ENCODE measurements at places on chromosomes 16 and 17.
A peak's percentile ranks its signal among the peaks of the same experiment; 100 is the strongest.

DNA sequence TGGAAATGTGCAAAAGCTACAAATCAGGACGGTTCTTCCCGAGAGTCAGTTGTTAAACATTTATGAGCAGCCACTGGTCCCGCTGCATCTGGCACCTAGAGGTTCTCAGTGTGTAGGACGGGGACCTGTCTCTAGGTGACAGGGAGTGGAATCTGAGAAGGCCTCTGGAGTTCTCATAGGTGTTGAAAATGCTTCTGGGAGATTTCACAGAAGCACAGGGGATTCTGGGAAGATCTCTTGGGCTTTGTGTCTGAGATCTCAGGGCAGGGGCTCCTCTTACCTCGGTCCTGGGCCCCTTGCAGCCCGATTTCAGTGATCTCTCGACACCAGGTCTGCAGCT, 8.9 kb downstream of the ALOX15 start:
- DNase-seq, result no peak

DNA sequence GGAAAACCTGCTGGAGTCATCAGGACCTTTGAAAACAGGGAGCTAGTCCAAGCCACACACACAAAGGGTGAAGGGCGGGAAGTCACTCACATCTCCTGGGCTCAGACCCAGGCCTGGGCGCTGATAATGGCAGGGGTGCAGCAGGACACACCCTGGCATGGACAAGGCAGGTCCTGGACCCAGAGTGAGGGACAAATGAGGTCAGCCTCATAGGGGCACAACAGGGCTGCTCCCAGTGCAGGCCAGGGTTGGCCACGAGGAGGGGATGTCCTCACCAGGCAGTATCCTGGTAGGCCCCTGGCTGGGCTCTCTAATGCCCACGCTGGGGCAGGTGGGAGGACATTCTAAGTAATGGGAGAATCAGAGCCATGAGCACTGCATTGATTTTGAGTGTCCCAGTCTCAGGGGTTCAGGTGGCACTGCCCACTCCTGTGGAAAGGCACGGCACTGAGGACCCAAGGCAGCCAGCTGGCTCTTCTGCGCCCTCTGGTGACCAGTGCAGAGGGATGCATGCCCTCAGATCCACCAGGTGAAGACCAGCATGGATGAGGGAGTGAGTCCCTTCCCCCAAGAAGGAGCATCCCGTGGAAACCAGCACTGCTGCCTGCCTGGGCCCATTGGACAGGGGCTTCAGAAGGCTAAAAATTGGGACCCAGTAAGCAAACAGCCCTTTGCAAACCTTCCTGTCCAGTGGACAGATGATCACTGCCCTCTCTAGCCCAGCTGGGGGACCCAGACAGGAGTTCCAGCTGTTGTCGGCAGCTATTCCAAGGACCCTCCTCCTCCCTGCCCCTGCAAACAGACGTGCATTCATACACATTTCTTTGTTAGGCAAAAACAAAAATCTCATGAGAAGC, 23.4 kb upstream of the SREBF1 start:
- peak; percentile 62 for DNase-seq

DNA sequence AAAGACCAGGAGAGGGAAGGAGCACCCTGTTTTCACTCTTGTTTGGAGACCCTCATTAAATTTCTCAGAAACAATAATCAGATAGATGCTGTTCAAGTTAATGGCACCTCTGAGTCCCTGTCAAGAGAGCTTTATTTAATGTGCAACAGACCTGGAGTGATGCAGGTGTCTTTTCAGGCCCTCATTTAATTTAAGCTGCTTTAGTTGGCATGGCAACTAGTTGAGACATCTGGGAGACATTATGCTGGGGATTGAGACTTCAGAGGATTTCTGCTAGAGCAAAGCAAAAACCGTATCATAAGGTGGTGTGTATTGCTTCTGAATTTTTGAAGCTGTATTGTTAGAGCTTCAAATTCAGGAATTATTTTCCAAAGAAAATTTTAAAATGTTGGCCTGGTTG, 108.5 kb downstream of the NLK start:
- no peak for DNase-seq

DNA sequence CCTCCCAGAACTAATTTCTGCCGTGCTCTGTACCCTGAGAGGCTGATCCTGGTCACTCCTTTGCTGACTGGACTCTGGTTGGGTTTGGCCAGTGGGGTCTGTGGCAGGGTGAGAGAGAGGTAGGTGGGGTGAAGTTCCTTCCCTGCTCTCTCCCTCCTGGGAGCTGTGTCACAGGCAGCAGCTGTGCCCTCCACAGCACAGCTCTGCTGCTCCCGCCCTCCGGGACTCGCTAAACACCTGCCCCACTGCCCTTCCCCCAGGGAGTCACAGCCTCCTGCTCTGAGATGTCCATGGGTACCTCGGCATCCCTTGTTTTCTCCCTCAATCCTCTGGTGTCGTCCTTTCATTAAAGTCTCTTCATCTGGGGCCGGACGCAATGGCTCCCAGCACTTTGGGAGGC, 66.4 kb downstream of the SRCIN1 start:
- no peak for DNase-seq

DNA sequence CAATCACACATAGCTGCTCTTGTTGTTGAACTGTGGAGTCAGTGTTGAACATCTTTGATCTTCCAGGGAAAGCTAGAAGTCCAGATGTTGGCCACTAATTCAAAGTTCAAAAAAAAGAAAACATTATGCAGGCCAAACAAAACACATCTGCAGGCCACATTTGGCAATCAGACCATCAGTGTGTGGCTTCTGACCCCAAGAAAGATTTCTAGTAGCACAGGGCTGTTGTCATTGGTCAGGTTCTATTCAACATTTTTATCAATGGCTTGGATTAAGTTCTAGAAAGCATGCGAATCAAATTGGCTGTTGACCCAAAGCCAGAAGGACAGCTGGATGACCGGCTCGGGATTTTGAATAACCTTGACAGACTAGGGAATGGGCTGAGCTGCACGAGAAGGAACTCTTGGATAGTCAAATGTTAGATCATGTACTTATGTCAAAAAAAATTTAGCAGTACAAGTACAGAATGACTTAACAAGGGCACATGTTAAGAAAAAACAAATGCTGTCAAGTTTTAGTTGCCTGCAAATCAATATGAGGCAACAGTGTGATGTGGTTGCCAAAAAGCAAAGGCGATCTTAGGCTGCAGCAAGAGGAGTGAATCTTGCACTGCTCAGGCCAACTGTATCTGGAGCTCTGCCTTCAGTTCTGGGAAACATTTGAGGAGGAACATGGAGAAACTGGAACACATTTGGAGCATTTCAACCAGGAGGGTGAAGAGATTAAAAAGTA, 187.6 kb downstream of the RGS9 start:
- no peak for DNase-seq

DNA sequence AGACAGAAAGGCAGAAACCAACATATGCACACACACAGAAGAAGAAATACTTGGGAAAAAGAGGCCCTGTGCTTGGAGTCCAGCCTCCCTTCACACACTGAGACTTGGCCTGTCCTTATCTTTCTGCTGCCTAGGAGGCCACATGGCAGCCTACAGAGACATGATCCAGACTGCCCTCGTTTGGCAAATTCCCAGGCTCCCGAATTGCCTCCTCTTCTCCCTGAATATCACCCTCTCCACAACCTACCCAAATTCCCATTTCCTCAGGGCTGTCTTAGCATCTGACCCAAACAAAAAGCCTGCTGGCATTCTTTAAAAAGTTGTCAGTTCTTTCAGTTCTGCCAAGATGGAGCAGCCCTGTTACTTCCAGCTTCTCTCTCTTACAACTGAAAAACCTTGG, 59.8 kb downstream of the DNAH17 start:
- DNase-seq, result no peak

GRCh38 chr17:46191322-46192188, 1.7 kb downstream of the KANSL1 start:
- DNase-seq, result no peak

DNA sequence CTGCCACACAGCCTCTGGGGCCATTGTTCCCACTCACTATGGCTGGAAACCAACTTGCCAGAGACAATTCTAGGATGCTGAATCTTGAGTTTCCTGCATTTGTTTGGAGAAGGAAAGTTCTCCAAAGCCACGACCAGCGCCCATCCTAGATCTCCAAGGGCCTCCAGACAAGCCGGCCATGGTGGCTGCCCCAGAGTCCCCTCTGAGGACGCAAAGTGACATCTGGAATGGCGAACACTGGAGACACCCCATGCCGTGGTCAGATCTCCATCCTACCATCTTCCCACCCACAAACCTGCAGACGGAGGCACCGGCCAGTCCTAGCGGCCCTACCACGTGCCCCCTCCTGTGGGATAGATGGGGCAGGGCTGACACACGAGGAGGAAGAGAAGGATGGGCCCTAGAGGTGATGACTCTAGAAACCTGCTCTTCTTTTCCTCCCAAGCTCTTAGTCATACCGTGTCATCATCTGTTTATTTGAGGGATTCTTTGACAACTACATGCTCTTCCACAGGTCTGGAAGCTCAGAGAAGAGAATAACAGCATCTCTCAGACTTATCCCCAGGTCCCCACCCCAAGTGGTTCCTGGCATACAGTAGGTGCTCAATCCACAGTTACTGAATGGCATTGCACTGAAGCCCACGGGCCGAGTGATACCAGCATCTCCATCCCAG, 71.3 kb downstream of the MYH11 start:
- no peak for DNase-seq

DNA sequence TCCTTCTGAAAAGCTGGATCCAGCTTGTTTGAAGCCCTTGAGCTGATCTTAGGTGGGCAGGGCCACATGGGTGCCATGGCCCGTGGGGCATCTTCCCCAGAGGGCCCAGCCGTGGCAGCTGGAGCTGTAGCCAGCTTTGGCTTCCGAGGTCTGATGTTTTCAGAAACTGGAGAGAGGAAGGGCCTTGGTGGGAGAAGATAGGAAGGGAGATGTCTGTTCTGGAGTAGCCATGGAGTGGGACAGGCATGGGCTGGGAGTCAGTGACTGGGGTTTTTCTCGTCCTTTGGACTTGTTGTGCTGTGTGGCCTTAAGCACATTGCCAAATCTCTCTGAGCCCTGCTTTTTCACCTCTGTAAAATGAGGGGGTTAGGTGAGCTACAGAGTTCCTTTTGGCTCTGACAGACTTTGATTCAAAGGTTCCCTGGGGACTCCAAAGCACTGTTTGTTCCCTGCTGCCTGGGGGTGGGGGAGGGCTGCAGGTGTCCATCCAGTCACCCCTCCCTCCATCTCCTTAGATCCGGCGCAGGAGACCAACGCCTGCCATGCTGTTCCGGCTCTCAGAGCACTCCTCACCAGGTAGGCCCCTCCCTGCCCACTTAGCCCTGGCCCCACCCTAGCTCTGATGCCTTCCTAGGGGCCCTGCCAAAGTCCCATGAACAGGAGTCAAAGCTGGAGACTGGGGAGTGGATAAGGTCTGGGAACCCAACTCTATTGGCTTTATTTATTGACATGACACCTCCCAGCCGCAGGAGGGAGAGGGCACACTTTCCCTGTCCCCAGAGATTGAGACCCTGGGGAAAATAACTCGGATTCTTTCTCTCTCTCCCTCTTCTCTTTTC, 2.1 kb downstream of the PPP1R1B start:
- DNase-seq, result no peak

GRCh38 chr17:70375406-70375805, 206.1 kb downstream of the KCNJ2 start:
- DNase-seq, result no peak

GRCh38 chr17:17569691-17570090, 21.8 kb downstream of the PEMT start:
- no peak for DNase-seq

- no peak for DNase-seq
Observed at GRCh38 chr17:81163703-81164370, 1.5 kb upstream of the PVALEF start.

- DNase-seq, result peak; percentile 53
Observed at GRCh38 chr17:7177191-7177953, 1.8 kb downstream of the ASGR1 start.

DNA sequence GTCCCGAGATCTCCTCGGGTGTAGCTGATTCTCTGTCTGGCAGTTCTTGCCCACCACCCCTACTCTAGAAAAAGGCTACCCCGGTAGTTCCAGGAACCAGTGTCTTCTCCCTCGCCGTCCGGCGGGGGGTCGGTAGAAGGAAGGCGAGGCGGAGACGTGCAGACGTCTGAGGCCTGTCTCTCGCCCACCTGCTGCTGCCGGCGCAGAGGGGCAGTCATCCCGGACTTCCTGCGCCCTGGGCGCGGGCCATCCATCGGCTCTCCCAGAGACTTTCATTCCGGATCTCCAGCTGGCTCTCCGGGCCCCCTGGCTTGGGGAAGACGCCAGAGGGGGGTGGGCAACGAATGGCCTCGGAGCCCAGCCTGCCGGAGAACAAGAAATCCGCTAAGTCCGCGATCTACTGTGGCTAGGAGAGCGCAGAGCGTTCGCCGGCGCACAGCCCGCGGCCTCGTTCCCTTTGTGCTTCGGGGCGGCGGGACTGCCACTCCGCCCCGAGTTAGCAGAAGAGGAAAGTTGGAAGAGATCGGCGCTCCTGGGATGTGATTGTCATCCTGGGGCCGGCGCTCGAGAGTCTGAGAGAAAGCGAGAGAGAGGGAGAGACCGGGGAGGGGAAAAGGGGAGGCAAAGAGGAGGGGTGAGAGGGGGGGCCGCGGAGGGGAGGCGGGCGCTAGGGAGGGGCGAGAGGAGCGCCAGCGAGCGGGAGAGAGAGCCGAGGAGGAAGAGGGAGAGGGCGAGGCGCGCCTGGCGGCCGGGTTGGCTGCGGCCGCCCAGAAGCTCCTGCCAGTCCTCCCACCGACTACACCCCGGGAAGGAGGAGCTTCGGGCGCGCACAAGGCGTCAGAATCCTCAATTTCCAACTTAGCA, at the start of gene IRX5:
IRX5 (plus strand) TSS at position 861 of the 864 bp plus-strand sequence. CDS start 334 bp downstream, outside the sequence.
- DNase-seq, result no peak

DNA sequence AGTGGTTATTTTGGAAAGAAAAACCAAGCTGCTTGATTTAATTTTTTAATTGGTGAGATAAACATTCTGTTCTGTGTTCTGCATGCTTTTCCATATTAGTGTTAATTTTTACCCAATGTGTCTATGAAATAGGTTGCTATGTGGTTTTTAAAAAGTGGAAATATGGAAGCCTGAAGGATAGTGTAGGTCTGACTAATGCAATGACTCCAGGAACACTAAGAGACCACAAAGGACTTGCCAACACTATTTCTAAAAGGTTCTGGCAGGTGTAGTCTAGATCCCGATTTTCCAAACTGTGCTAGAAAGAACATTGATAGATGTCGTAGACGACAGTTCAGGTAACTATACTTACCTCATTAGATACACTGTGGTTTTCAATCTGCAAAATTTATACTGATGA, 877.4 kb upstream of the GOT2 start:
- DNase-seq, result no peak

- no peak for DNase-seq
Observed at GRCh38 chr17:67431249-67432015, 54.4 kb downstream of the PITPNC1 start.

GRCh38 chr16:4052801-4053293, 63.4 kb downstream of the ADCY9 start:
- no peak for DNase-seq
